ENCODE measurements at places on chromosomes 6 and 20.
A peak's percentile ranks its signal among the peaks of the same experiment; 100 is the strongest.

GRCh38 chr6:136550330-136551071, at the start of gene MAP7:
Gene MAP7 (minus strand): TSS chr6:136550422. CDS start chr6:136550408, 14 bp downstream.
- peak; percentile 75 for DNase-seq

DNA sequence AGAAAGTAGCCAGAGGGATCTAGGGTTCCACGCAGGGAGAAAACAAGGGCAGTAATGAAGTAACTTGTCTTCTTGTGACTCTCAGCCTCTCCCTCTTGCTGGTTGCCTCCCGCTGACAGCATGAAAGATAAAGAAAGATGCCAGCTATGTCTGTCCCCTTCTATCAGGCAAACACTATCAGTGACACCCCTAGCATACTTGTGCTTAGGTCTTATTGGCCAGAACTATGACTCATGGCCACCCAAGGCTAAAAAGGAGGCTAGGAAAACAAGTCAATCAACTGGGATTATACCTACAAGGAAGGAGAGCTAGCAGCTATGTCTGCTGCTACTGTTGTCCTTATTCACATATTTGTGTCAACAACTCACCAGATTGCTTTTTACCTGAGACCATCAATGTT, 206.8 kb upstream of the SOX4 start:
- DNase-seq, result no peak

GRCh38 chr6:148466158-148466557, 123.5 kb downstream of the SASH1 start:
- no peak for DNase-seq

DNA sequence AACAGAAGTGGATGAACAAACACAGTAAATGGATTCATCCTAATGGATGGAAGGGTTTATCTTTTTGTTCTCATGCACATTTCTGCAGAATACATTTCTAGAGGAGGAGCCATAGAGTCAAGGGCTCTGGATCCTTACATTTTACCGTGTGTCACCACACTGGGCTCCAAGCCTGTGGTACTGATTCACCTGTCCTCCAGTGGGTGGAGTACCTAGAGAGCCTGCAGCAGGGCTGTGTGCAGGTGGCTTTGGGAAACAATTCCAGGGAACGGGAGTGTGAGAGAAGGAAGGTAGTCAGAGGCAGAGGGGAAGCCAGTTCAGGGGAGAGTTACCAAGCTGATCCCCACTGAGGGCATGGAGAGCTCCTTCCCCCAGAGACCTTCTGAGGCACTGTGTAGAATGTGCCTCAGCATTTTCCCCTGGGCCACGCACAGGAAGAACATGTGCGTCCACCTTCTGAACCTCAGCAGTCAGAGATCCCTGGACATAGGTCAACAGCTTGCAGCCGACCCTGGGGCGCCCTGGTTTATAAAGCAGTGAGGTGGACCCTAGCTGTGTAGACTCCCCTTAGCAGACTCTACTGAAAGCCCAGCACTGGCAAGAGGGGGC, 85.3 kb upstream of the SLC22A23 start:
- peak; percentile 8 for DNase-seq

- DNase-seq, result no peak
These were observed 18.1 kb upstream of the SAMHD1 start for GRCh38 chr20:36969478-36970186.

GRCh38 chr6:148445116-148445515, 102.5 kb downstream of the SASH1 start:
- DNase-seq, result no peak

DNA sequence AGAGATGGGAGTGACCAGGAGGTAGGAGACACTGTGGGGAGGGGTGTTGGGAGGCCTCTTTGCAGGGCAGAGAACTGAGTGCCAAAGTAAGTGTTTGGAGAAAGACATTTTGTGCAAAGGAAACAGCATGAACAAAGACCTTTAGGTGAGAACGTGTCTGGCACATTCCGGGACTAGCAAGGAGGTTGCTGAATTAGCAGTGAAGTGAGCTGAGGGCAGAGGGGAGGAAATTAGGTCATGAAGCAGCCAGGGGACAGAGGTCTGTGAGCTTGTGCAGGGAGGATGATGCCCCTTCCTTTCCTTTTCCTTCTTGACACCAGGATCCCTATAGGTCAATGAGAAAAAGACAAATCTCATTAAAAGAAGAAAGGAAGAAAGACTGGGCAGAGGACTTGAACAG, 21.4 kb upstream of the AHCY start:
- no peak for DNase-seq

DNA sequence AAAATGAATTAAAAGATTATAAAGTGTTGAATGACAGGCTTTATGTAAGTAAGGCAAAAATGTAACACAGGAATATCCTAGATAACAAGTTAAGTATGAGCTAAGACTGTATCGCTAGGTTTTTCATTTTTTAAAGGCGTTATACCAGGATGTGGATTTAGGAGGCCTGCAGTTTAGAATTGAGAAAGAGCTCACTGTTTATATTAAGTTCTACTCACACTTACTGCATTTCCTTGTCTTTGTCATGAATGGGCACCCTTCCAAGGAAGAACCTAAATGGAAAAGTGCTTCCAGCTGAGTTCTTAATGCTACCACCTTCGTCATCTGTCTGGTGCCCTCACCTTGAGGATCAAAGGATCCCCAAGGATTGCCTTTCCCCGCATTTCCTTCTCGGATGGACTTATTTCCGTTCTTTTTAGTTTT, 148.7 kb downstream of the SOX4 start:
- no peak for DNase-seq

- no peak for DNase-seq
These were observed 107.8 kb downstream of the SMLR1 start for GRCh38 chr6:130934848-130935585.

GRCh38 chr6:36808634-36809033, 30.6 kb downstream of the CPNE5 start:
- no peak for DNase-seq

All from NCI-H1436 (cell line).